Hematopoietic multipotent progenitor cell treated with erythropoietin and hydrocortisone succinate and interleukin-3 and kit ligand, for 17 days (in vitro differentiated cells): ENCODE measurements at places on chromosomes 2 and 18.
A peak's percentile ranks its signal among the peaks of the same experiment; 100 is the strongest.

GRCh38 chr2:197307236-197307932, 3.2 kb downstream of the ANKRD44 start:
- no peak for DNase-seq

DNA sequence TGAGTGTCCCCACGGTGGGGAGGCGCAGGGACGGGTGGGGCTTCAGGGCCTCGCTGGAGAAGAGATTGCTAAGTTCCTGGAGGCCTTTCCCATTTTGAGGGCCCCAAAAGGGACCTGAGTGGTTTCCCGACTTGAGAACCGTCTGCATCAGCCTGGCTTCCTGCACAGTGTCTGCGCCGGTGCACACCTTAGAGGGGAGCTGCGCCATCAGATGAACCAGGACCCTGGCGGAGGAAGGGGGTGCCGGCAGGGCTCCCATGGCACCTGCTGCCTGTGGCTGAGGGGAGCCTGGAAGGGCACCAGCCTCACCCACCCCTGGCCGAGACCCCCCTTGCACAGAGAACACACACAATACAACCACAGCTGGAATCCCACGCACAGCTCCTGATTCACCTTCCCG, 465.1 kb upstream of the MYT1L start:
- no peak for DNase-seq

GRCh38 chr2:113005030-113005509, at the start of gene IL36A:
IL36A (plus strand) TSS chr2:113005459; CDS start chr2:113005872, 413 bp downstream.
- DNase-seq: no peak

- DNase-seq: no peak
Measured at GRCh38 chr2:23390152-23390551, 5.2 kb downstream of the KLHL29 start.

GRCh38 chr2:121791290-121791689, 35.8 kb downstream of the TSN start:
- DNase-seq: no peak

DNA sequence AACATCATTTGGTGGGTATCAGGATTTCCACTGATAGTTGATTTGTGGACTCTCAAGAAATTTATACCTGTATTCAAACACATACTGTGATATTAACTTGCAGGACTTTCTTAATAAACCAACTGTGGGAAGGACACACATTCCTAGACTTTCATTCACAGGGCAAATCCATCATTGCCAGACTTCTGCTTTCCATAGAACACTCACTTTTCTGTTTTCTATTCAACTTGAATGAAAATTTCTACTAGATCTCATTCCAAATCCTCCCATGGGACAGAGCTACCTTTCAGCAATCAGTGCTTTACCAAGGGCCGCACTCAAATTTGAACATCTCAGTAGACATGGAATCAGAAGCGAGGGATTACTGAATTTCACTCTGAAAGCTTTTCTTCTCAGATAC, 612.5 kb downstream of the IRS1 start:
- no peak for DNase-seq

DNA sequence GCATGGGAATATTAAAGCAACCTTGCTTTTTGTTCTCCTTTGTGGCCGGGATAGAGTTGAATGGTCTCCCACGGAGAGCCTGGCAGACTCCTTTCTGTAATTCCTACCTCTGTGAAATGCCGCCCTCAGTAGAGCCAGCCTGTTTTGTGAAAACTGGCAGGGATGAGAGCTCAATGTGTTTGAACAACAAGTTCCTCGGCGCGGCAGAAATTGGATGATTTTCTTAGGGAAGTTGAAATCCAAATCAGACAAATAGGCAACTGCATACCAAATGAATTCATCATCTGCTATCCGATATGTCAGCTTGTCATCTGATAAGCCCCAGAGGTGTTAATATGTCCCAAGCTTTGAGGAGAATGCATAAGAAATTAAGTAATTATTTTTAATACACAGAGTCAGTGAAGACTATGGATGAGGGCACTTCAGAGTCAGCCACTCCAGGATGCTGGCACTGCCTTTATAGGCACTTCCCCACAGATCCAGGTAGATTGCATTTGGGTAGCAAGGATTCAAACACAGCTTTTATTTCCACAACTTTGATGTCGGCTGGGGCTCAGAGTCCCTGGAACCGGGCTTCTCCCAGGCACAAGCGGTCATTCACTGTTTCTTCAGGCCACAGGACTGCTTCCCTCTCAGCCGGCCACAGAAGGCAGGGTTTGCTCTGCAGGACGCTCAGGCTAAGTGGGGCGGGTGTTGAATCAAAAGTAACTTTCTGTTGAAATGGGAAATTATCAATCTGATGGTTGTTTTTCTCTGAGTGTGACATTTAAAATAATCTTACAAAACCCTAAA, 82.8 kb upstream of the REV1 start:
- no peak for DNase-seq

DNA sequence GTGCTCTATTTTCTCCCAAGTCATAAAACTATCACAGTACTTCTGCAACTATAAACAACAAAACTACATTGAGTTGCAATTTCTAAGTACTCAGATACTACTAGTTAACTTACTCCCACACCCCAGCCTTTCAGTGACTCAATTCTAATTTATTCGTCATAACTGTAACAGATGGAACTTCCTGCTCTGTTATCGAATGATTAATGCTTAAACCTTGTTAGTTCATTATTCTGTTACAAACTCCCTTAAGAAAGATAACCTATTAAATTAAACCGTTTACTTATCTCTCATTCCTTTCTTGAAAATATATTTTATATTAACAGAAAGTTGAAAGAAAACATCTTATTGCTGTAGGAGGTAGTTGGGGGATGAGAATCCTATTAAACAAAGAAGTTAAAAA, 17.0 kb downstream of the TNFAIP6 start:
- no peak for DNase-seq

DNA sequence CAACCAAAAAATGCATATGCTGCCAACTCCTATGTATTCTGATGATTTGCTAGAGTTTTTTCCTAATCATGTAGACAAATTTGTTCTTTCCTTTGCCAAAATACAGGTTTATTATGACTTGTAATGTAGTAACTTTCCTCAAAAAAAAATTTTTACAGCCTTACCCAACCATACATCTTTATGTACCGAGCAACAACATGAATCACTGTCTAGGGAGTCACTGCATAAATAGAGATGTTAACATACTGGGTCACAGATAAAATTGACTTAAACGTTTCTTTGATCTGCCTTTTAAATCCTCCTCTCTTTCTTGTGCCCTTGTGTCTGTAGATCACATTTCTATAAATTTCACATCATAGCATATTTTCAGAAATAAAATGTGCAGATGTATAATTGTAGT, 143.6 kb downstream of the MBD2 start:
- DNase-seq: no peak

DNA sequence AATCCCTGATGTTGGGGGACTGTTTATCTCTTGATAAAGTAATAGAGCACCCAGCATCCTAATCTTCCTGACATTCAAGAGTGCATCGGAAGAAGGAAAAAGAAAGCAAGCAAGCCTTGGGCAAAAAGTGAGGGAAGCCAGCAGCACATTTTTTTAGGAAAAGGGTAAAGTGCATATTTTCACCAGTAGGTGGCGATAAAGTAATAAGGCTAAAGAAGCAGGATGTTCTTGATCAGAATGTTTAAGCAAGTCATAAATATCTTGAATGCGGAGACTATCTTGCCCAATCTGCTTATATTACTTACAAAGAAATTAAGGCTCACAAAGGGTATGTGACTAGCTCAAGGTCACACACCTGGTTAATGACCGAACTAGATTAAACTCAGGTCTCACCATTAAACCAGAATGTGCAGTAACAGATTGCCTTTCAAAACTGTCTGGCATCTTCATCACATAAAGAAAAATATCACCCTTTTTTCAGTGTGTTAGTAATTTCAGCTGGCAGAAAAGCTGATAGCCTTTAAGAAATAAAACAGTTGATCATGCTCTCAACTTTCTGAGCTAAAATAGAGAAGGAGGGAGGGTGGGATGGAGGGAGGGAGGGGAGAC, 83.8 kb downstream of the VIT start:
- peak; percentile 62 for DNase-seq

DNA sequence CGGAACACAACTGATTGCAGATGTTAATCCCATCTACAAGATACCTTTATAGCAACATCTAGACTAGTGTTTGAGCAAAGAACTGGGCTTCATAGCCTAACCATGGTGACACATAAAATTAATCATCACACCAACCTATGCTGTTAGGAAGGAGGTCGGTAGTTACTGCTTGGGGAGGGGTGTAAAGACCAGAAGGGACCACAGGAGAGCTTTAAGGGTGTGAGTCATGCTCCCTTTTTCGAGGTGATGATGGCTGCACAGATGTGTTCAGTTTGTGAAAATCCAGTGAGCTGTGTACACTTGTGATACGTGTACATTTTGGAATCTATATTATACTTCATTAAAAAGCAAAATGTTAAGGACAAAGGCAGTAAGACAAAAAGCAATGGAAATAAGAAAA, 4.6 kb upstream of the SEH1L start:
- no peak for DNase-seq

- no peak for DNase-seq
Measured at GRCh38 chr2:155125585-155126230, 427.2 kb downstream of the KCNJ3 start.

DNA sequence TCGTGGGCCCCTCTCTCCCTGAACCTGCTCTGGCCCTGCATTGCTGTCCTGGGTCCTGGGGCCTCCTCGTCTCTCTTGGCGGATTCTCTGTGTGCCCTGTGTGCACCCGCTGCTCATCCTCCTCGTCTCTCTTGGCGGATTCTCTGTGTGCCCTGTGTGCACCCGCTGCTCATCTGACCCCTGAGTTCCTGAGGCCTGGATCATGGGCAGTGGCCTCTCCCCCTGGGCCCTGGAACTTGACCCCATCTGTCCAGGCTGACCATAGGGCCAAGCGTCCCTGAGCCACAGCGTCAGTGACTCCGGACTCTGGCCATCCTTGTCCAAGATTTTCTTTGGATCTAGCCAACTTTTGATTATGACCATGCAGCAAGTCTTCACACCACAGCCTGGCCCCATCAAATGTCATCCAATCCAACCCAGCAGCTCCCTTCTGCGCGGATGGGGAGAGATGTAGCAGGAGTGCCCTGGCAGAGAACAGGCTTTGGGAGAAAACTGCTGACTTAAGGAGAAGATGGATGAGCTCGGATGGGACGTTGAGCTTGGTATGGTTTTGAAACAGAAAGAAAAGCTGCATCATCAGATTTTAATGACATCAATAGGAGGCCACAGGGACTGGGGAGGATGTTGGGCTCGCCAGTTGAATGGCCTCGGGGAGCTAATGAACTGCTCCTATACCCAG, 455.1 kb upstream of the HS6ST1 start:
- no peak for DNase-seq

- DNase-seq: no peak
Measured at GRCh38 chr2:170095380-170095779, 82.6 kb upstream of the MYO3B start.

- no peak for DNase-seq
Measured at GRCh38 chr2:227939271-227940027, 68.0 kb downstream of the DAW1 start.

DNA sequence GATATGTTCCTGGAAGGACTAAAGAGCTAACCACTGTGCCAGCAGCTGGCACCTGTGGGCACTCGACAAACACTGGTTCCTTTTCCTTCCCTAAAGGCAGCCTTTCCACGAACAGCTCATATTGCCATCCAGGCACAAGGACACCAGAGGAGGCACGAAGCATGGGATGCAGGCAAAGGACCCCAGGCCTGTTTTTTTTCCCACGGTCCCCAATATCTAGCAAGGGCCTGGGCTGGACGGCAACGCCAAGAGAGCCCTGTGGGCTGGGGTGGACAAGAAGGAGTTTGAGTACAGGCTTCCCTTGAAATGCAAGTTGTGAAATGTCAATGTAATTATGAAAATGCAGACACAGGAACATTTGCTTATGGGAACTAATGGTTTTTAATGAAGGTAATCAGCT, 135.9 kb downstream of the CYP26B1 start:
- DNase-seq: no peak
